ENCODE measurements at places on chromosomes 3 and 15. TPM values are rescaled to one million over a fixed set of nuclear protein-coding genes. Genes with fewer than 3 reads are reported as not detected.

Gene CEMIP
- total RNA-seq: 1.3 TPM

Gene CKMT1A
- 2.9 TPM for total RNA-seq

Gene EFCAB12
- total RNA-seq: 0.95 TPM

Gene GCNT3
- 127 TPM for total RNA-seq

Gene ALPK3
- total RNA-seq: 0.14 TPM

Gene WDR93
- 0.25 TPM for total RNA-seq

Gene THSD4
- total RNA-seq: 24.4 TPM

Gene MEIS2
- 8.6 TPM for total RNA-seq

Gene ATG3
- total RNA-seq: 47.1 TPM

Gene B3GALNT1
- total RNA-seq: 0.08 TPM

Gene ROBO1
- 14.4 TPM for total RNA-seq

Gene NPAP1
- not detected for total RNA-seq

Gene TRIM42
- total RNA-seq: not detected

Gene TMEM40
- 0.27 TPM for total RNA-seq

Gene PRSS50
- not detected for total RNA-seq

Gene GUCA1C
- not detected for total RNA-seq

Gene ZNF280D
- 16.6 TPM for total RNA-seq

Gene TTC23
- 11.6 TPM for total RNA-seq

Gene DAZL
- not detected for total RNA-seq

Gene ZNF502
- 1.6 TPM for total RNA-seq

Gene FSTL1
- total RNA-seq: 76.1 TPM

All from A549 treated with Mapracorat at 1 μM for 4 hours (cell line).